ENCODE measurements at places on chromosomes 2 and 18.

- DNase-seq, result no peak
Observed at GRCh38 chr18:7329016-7329415, 98.1 kb downstream of the LRRC30 start.

DNA sequence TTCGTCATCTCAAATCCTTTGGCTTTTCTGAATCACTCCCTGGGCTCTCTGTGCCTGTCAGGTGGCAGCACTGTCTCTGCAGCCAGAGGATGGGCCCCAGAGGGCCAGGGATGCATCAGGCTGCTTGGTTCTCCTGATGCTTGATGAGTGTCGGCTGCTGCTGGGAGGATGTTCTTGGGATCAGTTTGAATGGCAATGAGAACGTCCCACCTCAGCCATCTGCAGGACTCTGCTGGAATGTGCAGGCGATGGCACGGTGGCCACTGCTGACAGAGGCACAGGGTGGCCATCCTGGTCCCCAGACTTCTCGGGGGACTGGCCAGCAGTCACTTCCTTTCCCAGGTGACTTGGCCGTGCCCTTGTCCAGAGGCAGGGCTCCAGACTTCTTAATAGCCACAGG is 146.0 kb downstream of the FAM210A start:
- DNase-seq, result no peak

DNA sequence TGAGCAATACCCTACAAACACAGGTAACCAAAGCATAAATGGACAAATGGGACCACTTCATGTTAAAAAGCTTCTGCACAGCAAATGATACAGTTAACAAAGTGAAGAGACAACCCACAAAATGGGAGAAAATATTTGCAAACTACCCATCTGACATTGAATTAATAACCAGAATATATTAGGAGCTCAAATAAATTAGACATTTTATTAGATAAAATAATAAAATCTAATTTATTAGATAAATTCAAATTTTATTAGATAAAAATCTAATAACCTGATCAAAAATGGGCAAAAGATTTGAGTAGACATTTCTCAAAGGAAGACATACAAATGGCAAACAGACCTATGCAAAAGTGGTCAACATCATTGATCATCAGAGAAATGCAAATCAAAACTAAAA is 35.8 kb upstream of the KCNH7 start:
- no peak for DNase-seq

GRCh38 chr2:38268691-38269327 is 108.3 kb downstream of the ATL2 start:
- no peak for DNase-seq

DNA sequence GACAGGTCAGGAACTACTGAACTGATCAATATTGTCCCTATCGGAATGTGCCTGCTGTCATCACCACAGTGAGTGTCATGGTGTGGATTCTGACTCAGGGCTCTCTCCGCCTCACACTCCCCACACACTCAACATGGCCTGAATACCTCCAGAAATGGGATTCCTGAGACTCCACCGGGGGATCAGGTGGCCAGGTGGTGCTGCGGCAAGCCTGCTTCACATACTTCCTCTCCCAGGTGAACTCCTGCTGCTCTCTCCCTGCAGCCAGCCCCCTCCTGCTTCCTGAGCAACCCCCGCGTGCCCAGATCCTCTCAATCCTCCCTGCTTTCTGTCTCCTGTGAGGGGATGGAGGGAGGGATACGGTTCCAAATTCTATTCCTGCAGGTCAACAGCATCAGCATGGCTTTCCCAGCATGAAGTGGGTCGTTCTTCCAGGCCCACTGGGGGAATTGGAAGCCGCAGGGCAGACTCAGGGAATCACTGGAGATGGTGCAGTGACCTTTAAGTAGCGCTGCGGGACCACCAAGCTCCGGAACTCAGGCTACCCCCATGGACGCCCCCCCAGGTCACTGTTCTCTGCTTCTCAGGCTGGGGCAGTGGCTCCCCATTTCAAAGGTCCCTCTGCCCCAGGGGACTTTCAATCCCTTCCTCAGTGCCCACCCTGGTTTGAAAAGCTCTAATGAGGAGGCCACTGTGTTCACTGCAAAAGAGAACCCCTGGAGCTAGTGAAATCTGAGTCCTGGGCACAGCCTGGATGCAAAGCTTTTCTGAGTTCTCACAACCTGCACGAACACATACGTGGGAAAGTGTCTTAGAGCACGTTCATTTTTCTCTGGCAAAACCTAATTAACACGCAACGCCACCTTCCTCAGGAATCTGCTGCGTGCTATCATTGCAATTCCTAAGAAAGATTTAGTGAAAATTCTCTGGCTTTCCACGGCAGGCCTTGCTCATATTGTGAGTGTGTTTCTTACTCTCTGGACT is 168.4 kb downstream of the ZFP36L2 start:
- DNase-seq, result no peak

Measured in retinal pigment epithelial cell (primary cell).